ENCODE measurements at places on chromosomes 5 and 9.

DNA sequence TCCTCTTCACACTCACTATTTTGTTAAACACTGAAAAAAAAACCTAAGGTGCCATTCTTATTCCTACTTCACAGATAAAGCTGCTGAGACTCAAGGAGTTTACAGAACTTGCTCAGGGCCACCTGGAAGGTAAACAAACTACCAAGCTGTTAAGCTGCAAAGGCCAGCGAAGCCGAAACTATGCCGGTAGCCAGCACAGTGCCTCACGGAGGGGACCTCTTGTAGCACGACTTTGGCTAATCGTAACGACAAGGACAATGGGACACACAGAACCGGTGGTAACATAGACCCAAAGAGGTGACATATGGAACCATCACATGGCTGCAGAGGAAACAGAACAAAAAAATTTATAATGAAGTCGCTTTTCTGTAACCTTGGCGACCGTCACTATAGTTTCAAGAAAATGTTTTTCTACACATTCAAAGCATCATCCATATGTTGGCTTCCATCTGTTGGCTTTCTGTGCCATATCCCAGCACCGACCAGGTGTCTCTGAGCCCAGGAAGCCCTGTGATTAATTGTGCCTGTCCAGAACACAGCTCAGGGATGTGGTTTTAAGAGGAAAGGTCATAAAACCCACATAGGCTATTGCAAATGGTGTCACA, 60.3 kb downstream of the S1PR3 start:
- DNase-seq: no peak

DNA sequence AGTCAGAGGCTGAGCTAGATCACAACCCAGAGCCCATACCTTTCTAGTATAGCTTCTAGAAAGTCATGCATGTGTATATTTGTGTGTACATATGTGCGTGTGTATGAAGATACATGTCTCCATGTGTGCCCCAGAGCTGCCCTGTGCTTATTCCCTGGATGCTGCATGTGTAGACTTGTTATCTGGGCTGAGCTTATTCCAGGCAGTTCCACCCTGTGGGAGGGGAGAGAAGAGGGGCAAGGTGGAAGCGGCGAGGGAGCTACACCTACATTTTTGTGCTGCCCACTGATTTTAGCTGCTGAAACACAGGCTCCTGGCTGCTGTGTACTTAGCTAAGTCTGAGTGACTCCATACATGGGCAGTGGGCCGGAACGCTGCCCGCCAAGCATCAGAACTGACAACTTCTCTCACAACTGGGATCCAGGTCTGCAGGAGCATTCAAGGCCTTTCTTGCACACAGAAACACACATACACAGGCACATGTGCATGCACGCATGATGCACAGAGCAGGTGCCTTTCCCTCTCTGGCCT, 38.0 kb upstream of the XPA start:
- no peak for DNase-seq

DNA sequence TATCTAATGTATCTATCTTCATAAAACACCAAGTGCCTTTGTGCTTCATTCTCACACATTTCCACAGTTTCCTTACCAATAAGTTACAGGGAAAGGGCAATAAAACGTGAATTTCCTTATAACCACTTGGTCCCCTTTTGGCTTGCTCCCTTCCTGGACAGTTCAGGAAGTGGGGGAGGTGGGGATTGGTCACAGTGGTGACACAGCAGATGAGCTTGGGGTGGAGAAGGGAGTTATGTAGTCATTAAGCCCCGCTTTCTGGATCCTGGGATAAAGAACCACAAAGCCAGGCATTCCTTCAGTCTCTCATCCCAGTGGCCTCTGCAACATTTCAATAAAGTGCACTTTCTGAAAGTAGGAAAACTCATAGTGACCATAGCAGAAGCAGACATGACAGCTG, 47.1 kb upstream of the FYB1 start:
- no peak for DNase-seq

- no peak for DNase-seq
These were observed 43.1 kb downstream of the POLR1E start for GRCh38 chr9:37528652-37529471.

DNA sequence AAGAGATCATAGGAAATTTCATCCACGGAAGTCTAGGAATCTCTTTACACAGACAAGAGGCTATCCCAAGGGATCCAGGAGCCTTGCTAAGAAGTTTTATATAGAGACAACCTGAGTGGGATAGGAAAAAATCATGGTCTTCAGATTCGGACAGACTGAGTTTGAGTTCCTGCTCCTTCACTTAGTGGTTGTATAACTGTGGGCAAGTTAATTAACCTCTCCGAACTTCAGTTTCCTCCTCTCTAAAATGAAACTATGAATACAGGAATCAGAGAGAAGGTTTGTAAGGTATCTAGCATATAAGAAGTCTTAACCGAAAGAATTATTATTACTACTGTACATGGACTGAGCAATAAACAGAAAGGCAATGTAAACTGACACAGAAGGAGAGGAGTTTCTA, 35.1 kb downstream of the NR2F1-AS1 start:
- no peak for DNase-seq

- no peak for DNase-seq
These were observed 177.9 kb downstream of the C9orf152 start for GRCh38 chr9:110029956-110030480.

DNA sequence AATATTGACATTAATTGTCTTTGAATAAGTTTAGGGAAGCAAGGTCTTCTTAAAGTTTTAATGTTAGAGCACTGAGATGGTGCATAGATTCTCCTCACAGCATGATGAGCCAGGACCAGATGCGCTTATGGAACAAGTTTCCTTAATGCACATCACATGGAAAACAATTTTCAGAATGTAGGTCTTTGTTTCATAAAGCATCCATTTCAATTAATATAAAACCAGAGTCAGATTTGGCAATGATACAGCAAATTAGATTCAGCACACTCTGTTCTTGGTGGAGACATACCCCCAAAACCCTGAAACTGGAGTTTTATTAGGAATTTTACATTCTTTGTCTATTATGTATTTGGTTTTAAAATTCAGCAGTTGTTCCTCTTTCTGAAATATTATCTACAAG, 402.1 kb upstream of the SEMA6A start:
- no peak for DNase-seq

DNA sequence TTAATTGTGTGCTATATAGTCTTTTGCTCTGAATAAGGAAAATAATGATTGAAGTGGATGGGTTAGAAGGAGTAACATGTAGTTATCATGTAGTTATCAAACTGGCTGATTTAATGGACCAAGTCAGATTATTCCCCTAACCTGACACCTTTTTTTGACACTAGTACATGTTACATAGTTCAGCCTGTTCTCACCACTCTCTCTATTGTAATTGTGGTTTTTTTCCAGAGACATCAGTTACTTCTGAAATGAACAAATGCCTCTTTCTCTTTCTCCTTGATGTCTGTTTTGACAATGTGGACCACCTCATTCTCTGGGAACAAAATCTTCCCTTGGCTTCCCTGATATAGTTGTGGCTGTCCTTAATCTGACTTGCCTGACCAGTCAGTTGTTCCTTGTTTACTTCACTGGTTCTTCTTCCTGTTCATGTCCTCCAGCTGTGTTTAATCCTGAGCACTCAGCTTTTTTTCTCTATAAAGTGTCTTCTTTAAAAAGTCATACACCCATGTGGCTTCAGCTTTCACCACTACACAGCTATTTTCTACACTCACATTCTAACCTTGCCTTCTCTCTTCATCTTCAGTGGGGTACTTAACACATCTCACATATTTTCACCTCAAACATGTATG, 243.4 kb downstream of the ARRDC3 start:
- DNase-seq: no peak

GRCh38 chr5:61461417-61461816, 129.4 kb downstream of the ZSWIM6 start:
- DNase-seq: no peak

Data from stimulated activated naive CD4-positive, alpha-beta T cell (primary cell).